Foreskin keratinocyte (primary cell): ENCODE measurements at places on chromosomes 5 and 9. TPM values are rescaled to one million over a fixed set of nuclear protein-coding genes. Genes with fewer than 3 reads are reported as not detected.

GRCh38 chr5:158813275-158813674 lies 286.4 kb downstream of the EBF1 start:
- DNase-seq = no peak

DNA sequence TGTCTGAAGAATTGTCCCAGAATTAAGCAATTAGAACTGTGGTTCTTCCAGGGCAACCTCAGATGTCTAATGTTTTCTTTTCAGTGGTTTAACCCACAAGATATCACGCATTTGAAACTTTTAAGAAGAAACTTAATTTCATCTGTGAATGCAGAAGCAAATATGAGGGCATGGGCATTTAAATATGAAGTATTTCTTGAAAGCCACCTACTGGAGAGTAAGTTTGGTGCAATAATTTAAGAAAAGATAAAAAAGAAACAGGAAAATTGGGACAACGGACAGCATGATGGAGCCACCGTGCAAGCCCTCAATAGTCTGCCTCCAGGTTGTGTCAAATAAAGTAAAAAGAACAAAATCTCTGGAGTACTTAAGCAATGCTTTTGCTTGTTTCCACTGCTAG lies 1.2 kb upstream of the CAPSL start:
- DNase-seq = no peak

Gene ADAMTSL1
- 0.44 and 3.7 TPM in 2 replicates for total RNA-seq

GRCh38 chr9:134536931-134537330 lies 104.7 kb upstream of the COL5A1 start:
- no peak for DNase-seq

- no peak for DNase-seq
Measured at GRCh38 chr9:95341293-95341962, 23.9 kb upstream of the FANCC start.

GRCh38 chr5:125257997-125258396 lies 511.6 kb upstream of the ZNF608 start:
- no peak for DNase-seq

- DNase-seq = no peak
Measured at GRCh38 chr9:20442461-20443319, 179.6 kb downstream of the MLLT3 start.

DNA sequence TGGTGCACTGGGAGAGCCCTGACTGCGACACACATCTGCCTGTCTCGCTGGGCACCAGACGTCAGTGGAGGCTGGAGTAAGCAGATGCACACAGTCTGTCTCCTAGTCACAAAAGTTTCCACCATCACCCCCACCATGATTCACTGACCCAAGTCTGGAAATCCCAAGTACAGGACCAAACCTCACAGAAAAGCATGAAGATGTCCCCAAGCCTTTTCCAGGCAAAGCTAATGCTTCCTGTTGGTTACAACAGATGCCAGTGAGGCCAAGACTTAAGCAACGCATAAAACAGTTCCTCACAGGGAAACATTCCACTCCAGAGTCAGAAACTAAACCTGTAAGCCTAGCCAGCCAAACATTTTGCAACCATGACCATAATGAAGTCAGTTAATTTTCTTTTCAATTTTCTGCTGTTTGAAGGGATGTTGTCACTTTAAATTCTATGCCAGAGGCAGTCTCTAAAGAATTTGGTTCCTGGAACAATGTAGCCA lies 259.3 kb upstream of the SLC30A5 start:
- DNase-seq = no peak

Gene PURA
- 8.7 and 9.2 TPM in 2 replicates for total RNA-seq
